Ascending aorta (tissue), 2 donors: ENCODE measurements at places on chromosomes 11 and 22. TPM values are rescaled to one million over a fixed set of nuclear protein-coding genes. Genes with fewer than 3 reads are reported as not detected.

Gene SPDYC
- total RNA-seq: not detected

Gene ZNRF3
- total RNA-seq: 49.1 TPM

Gene MALAT1
- 8,553 TPM for total RNA-seq

Gene PANX3
- total RNA-seq: not detected

Gene TEX12
- not detected for total RNA-seq

Gene ZFPL1
- 93.6 TPM for total RNA-seq

DNA sequence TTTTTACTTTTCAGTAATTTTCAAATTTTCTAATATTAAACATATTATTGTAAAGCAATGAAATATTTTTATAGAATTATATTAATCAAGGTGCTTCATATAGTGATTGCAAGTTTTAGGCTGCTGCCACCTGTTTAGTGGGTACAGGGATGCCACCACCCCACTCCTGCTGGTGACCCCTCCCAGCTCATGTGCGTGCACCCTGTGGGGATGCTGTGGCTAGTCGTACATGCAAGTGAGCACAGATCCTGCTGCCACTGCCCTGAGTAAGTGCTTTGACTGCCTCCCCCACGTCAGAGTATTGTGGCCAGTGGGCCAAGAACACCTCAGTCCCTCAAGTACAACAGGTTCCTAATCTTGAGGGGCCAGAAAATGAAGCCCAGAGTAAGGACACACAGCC, 320.1 kb upstream of the DDI1 start:
- no peak for DNase-seq

DNA sequence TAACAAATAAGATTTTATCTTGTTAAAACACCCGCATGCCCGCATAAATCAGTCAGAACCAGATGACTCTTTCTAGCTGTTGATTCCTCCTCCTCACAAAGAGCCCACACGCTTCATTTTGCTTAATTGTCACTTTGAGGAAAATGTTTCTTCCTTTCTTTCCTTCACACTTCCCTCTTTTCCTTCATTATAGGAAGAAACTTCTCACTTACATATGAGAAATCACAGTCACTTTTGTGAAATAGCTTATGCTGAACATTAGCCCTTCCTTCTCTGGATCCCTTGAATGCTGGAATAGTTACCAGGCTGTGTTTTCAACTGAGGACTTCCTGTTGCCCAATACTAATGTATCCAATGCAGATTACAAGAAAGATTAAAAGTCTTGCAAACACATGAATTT, 5.8 kb downstream of the MS4A6E start:
- DNase-seq: no peak

DNA sequence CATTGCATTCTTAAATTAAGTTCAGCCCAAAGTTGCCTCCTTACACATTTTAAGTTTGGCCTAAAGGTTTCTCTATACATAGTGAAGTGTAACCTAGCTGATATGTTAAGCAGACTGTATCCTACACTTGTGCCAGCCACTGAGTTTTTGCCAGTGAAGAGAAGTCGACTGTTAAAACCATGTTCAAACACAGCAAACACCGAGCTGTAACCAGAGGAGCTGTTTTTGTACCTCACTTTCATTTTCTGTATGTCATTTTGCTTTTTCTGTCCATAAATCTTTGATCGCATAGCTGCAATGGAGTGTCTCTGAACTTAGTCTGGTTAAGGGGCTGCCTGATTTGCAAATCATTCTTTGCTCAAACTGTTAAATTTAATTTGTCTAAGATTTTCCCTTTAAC, 403.7 kb downstream of the LUZP2 start:
- no peak for DNase-seq

GRCh38 chr11:125342281-125342930, 153.7 kb downstream of the FEZ1 start:
- no peak for DNase-seq

DNA sequence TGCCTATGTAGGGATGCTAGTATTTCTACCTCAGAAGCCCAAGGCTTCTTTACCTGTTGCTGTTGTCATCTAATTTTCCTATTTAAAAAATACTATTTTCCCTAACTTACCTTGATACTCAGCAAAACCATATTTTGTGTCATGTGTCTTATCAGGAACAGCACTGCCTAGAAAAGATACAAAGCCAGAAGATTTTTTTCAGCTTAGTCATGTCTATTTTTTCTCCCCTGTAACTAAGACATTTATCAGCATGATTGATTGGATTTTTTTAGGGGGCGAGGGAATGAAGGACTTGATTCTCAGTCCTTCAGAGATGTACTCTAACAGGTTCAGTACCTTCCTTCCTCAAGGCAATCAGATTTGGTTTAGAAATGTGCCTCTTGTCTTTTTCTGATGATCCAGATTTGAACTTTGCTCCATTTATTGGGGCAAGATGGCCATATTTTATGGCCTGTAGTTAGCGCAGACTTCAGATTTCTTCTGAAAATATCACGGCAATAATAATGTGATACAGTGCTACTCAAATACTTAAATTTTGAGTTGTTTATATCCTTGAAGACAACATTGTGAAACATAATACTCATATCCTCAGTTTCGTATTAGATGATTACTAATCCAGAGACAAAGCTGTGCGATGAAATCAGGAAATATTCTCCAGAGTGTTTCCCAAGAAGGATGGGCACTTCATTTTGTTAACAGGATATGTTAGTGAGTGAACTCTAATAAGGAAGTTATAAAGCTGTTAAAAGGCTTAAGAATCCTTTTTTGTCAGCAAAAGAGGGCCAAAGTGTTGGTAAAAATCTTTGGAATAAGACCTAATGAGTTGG, 3.8 kb upstream of the PIK3IP1 start:
- DNase-seq: no peak

- DNase-seq: no peak
Measured at GRCh38 chr22:25845985-25846745, 104.2 kb downstream of the MYO18B start.
